ENCODE measurements at places on chromosomes 3 and 15.

DNA sequence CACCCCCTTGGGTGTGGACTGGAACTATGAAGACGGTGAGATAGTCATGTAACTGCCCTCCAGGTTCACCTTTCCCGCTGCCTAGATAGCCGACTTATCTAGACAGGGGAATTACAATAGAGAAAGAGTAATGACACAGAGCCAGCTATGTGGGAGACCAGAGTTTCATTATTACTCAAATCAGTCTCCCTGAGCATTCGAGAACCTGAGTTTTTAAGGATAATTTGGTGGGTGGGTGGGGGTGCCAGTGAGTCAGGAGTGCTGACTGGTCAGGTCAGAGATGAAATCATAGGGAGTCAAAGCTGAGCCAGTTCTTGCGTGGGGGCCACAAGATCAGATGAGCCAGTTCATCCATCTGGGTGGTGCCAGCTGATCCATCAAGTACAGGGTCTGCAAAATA lies 19.7 kb upstream of the DNAJC19 start:
- peak; percentile 47 for DNase-seq

GRCh38 chr15:101570241-101570640 lies 80.7 kb upstream of the PCSK6 start:
- no peak for DNase-seq

DNA sequence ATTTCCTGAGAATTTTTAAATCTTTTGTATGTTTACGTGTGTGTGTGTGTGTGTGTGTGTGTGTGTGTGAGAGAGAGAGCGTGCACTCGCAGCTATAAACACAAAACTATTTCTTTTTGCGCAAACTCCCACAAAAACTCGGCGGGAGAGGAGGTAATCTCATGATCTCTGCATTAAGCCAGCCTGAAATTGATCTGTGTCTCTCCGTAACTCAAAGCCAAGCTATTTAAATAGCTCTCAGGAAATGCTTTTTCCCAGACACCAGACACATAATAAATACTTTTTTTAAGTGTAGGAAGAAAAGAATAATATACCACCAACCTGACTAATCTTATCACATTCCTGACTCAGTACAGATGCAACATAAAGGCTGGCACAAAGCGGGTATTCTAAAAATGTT lies 226.8 kb downstream of the MAGI1 start:
- no peak for DNase-seq

GRCh38 chr15:64466408-64467141 lies 6.2 kb downstream of the ZNF609 start:
- no peak for DNase-seq

- DNase-seq: no peak
Measured at GRCh38 chr3:136728918-136729317, 23.3 kb downstream of the STAG1 start.

DNA sequence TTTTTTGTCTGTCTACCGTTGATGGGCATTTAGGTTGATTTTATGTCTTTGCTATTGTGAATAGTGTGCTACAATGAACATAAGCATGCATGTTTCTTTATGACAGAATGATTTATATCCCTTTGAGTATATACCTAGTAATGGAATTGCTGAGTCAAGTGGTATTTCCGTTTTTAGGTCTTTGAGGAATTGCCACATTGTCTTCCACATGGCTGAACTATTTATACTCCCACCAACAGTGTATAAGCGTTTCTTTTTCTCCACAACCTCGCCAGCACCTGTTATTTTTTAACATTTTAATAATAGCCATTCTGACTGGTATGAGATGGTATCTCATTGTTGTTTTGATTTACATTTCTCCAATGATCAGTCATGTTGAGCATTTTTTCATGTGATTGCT lies 89.6 kb upstream of the GALNT15 start:
- DNase-seq: no peak

DNA sequence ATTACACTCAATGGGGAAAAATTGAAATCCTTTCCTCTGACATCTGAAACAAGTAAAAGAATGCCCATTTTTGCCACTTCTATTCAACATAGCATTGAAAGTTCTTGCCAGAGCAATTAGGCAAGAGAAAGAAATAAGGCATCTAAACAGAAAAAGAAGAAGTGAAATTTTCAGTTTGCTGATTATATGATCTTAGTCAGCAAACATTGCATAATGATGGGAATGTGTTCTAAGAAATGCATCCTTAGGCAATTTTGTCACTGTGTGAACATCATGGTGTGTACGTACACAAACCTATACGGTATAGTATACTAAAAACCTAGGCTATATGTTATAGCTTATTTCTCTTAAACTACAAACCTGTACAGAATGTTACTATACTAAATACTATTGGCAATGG lies 278.0 kb downstream of the CGGBP1 start:
- DNase-seq: no peak

DNA sequence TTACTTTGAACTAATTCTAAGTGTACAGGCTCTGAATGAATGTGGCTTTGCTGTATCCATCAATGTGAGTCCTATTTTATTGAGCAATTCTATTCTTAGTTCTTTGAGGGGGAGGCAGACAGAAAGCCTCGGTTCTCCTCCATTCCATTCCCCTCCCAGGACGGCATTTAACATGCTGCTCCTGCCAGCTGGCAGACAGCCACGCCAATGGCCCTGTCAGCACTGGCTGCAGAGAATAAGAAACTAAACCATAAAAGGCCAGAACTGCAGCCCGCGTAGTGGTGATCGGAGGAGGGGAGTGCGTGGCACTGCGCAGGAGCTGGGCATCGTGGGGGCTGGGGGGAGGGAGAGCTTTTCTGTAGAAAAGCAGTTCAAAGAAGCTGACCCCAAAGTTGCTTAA lies 76.0 kb upstream of the HACD2 start:
- DNase-seq: no peak

DNA sequence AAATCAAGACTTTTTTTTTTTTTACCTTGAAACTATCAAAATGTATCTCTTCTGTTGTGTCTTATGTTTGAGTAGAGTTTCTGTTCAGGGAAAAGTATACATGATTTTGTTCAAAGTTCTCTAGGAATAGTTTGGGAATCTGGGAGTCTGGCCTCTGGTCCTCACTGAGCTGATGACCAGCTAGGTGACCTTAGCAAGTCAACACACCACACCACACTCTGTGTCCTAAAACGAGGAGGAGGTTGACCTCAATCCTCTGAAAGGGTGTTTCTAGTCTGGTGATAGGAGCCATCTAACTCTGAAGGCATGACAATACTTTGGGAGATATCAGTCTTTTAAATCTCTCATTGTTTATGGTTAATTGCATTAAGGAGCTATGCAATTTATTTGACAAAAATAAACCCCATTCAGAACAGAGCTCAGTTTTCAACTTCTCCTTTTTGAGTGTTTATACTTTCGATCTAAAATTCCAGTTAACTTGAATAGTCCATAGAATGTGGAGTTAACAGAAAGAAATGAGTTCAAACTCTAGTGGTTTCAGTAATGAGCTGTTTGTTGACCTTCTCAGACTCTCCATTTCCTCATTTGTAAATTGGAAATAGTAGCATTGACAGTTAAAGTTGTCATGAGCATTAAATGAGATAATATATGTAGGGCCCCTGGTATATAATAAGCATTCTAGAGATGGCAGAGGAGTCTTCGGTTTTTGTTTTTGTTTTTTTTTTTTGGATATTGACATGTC lies 112.2 kb upstream of the LRRN1 start:
- DNase-seq: no peak

GRCh38 chr3:46399557-46399956 lies 7.3 kb downstream of the CCR5AS start:
- DNase-seq: no peak

GRCh38 chr3:55272031-55272645 lies 215.0 kb downstream of the WNT5A start:
- DNase-seq: no peak

GRCh38 chr3:143750841-143751240 lies 97.4 kb downstream of the SLC9A9 start:
- DNase-seq: no peak

GRCh38 chr3:44772099-44772442 lies 10.5 kb downstream of the KIF15 start:
- no peak for DNase-seq

DNA sequence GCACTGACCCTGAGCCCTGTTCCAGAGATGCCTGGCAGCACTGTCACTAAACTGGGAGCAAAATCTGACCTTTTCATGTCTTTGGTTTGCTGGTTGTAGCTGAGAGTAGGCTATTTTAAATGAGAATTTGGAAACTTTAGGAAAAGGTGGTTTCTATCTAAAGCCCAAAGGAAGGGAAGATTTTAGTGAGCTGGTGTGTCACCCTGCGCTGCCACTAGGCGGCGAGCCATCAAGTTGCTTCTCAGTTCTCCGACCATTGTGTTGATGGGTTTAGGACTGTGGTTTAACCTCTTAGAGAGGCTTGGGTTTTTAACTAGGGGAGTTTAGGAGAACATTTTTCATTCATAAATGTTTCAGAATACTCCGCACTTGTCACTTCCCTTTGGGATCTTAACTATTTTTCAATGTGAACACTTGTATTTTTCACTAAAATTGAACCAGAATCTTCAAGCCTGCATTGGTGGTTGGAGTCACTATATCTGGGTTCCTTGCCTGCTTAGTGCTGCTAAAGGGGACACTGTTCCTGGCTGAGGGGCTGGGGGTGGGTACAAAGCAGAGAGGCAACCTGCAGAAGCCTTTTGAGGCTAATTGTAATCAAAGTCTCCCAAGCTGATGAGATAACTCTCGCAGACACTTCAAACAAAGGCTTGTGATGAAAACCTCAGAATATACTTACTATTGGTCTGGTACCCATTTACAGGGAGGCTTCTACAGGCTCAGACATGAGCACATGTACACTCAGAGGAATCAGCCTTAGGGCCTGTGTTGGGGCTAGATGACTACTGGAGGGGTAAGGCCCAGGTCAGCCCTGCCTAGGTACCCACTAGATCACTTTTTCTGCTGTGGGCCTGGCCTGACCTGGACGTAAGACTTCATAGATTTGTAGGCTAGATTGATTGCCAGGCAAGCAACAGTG lies 16.8 kb downstream of the EXOSC7 start:
- DNase-seq: no peak

DNA sequence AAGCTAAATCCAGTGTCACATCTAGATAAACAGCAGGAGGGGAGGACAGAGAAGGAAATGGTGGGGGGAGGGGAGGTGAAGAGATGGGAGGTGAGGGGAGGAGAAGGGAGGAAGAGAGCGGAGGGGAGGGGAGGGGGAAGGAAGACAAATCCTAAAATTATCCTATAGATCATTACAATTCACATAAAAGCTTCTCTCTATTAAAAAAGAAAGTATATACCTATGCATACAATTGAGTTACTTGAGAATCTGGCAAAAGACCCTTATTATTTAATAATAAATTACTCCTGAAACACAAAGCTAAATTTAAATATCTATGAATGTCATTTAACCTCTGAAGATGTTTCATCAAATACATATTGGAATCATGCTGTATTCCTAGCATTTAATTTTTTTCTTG lies 303.9 kb downstream of the MAGI1 start:
- DNase-seq: no peak

DNA sequence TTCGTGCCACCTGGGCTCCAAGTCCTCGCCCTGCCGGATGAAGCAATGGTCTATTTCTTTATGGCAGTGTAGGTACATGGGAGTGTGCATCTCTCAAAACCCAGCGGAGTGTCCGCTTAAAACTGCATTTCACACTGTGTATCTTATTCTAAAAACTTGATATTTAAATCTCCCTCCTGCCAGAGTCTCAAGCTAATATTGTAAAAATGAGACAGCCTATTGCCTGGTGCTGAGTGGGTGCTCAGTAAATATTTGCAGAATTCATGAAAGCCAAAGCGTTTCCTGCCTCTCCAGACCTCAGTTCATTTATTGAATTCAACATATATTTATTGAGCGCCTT lies 330 bp upstream of the TBC1D2B start:
- no peak for DNase-seq

DNA sequence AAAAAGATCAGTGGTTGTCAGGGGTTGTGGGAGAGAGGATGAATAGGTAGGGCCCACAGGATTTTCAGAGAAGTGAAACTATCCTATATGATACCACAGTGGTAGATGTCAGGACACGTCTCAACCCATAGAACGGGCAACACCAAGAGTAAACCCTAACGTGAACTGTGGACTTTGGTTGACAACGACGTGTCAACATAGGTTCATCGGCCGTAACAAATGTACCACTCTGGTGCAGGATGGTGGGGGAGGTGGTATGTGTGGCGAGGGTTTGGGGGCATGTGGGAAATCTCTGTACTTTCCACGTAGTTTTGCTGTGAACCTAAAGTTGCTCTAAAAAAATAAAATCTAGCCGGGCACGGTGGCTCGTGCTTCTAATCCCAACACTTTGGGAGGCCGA lies 13.0 kb upstream of the PIGZ start:
- DNase-seq: no peak

- DNase-seq: no peak
Measured at GRCh38 chr3:71441217-71441924, 142.2 kb downstream of the FOXP1 start.

DNA sequence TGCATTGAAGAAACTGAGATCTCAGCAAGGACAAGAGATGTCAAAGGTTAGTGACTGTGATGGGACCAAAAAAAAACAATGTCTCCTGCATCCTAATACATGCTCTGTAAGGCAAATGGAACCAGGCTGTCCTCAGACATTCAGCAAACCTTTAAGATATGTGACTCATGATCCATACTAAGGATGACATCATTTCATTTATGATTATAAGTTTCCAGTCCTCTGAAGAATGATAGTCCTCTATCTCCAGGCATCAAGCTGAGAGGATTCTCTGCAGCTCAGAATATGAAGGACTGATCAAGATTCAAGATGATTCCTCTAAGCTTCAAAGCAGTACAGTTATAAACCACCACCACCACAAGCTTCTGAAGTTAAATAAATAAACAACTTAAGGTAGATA lies 47.6 kb downstream of the SSR3 start:
- DNase-seq: no peak

DNA sequence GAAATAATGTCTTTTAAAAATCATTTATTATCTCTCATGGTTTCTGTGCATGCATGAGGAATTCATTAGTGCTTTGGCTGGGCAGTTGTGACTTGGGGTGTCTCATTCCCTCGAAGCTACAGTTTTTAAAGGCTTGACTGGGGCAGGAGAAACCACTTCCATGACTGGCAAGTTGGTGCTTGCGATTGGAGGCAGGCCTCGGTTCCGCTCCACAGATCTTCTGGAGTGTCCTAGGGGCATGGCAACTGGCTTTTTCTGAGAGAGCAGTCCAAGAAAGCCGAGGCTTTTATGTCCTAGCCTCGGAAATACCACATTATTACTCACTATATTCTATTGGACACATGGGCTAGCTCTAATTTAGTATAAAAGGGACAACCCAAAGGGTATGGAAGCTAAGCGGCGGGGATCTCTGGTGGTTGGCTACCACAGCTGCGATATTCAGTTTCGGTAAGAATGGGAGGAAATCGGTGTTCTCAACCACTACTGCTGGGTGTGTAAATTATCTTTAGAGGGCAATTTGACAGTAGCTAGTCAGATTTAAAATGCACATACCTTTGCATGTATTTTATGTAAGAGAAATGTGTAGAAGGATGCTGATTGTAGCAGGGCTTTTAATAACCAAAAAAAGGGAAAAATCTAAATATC lies 48.8 kb upstream of the TOP2B start:
- DNase-seq: no peak
